ENCODE measurements at places on chromosomes 16 and 17.
A peak's percentile ranks its signal among the peaks of the same experiment; 100 is the strongest.

DNA sequence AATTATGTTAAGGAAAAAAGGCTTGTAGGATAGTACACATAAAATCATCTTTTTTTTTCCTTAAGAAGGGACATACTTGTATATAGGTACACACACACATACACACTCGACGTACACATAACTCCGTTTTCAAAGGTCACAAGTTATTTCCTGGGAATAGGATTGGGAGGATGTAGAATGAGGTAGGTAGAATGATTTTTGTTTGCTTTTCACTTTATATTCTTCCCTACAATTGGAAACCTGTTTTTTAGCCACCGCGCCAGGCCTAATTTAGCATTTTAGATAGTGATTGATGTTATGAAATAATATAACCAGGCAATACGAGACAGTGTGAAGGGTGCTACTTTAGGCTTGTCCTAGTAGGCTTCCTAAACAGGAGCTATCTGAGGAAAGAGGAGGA is 1.8 kb upstream of the HAPSTR1 start:
- no peak for DNase-seq

DNA sequence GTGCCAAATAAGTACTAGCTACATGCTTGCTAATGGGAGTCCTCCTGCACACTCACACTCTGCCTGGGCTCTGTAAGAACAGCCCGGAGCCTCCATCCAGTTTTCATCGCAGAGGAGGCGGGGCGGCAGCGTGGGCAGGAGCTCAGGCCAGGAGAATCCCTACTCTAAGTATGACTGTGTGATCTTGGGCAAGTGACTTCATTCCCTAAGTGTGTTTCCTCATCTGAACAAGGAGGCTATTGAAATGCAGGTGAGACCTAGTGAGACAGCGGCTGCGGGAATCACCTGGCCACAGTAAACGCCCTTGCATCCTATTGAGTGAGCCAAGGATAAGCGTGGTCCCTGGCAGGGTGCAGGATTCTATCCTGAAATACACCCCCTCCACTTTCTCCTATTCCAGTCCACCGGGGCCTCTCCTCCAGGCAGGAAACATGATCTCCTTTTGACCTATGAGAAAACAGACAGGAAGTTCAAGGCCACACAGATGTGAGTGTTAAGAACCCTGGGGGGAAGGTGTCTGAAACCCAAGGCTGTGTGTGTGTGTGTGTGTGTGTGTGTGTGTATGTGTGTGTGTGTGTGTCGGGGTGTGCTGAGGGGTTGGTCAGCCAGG is 5.2 kb upstream of the RAI1 start:
- DNase-seq: peak; percentile 80

GRCh38 chr16:8798174-8798527 is 512 bp downstream of the PMM2 start:
- DNase-seq: no peak

DNA sequence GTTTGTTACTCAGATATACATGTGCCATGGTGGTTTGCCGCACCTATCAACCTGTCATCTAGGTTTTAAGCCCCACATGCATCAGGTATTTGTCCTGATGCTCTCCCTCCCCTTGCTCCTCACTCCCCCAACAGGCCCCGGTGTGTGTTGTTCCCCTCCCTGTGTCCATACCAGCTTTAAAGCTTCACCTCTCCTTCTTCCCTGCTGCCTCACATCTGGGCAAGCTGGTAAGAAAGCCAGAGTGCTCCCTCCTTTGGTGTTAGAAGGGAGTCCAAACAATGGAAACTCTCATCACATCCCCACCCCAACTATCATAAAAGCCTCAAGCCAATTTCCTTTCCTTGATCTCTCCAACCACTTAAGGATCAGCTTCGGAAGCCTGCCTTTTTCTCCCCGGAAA is 1115.6 kb upstream of the GOT2 start:
- DNase-seq: peak; percentile 22

DNA sequence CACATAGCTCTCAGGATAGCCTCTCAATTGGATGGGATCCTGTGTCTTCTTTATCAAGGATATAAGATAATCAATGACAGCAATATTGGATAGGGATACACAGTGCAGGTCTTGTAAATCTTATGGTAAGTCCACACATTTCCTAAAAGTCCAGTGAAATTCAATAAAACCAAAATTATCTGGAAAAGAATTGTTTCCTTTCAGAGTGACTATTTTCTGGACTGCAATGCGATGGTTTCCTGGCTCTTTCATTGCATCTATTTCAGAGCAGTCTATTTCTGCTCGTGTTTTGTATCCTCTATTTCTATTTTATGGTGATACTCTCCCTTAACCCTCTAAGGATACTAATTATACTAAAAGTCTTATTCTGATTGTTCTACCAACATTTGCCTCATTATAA is 24.3 kb upstream of the MON1B start:
- DNase-seq: no peak
